NCI-H2081 treated with DMSO at 0.1 percent for 48 hours (cell line): ENCODE measurements at places on chromosomes 11 and 22.

DNA sequence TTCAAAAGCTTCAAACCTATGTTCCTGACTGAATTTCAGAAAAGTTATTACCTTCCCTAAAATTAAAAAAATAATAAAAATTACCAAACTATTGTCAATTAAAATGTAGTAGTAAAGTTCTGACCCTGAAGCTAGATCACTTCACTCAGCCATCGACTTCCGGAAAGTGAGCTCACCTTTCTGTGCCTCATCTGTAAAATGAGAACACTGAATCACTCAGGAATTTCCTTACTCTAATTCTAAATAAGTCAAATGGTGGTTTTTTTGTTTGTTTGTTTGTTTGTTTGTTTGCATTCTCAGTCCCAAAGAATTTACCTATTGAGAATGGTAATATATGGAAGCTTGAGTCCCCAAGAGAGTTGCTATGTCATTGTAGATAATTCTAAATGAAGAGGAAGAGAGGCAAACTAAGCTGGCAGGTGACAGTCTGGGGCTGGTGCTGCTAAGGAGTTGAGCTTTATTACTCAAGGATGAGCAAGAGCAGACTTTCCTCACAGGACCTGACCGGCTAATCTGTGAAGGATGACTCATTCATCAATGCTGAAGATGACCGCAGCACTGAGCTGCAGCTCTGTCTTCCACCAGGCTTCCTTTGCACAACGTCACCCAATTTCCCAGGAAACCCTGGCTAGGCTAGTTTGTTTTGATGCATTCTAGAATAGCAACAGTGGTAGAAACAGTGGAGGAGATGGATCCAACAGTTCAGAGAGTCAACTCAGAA lies 248.8 kb downstream of the RAB38 start:
- DNase-seq, result no peak

GRCh38 chr11:113261709-113262475 lies 52.5 kb upstream of the TTC12 start:
- DNase-seq, result no peak

- no peak for DNase-seq
Measured at GRCh38 chr11:88596786-88597185, 259.2 kb upstream of the CTSC start.

DNA sequence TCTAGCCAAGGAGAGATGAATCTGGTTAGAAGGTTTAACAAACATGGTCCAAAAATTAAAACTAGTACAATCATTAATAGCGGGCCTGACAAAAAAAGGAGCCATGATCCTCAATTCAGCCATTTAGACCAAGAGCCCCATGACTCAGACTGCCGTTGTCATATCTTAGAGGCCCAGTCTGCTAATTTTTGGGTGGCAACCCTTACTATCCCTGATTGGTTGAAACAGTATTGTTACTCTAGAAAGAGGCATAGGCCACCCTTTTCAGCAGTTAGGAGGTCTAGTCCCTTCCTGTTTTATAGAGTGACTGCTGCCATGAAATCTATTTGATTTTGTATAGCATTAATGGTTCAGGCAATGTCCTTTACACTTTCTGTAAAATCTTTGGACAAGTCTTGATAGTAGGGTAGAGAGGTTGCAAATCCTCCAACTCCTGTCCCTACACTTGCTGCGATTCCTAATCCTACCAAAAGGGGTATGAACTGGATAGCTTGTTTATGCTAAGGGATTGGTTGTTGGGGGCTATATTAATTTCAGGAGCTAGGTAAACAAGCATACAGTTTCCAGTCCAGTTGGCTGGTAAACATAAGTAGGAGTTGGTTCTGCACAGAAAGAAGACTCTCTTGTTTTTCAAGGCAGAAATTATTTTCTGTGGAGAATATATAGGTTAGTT lies 1056.3 kb upstream of the CNTN5 start:
- no peak for DNase-seq

DNA sequence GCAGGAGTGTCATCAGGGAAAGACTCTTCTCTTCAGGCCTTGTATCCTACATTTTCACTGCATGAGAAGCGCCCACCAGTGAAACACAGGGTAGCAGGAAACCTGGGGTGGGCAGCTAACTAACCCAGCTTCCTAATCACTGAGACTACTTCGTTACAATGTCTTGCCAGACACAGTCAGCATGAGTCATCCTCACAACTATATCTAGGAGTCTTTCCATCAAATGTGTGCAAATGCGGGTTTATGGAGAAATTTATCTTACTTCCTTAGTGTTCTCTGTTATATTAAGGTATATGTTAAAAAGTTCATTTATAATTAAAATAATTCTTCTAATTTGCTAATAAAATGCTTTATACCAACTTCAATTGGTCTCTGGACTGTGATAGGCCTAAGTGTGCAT lies 79.9 kb upstream of the RAB1B start:
- DNase-seq, result no peak

DNA sequence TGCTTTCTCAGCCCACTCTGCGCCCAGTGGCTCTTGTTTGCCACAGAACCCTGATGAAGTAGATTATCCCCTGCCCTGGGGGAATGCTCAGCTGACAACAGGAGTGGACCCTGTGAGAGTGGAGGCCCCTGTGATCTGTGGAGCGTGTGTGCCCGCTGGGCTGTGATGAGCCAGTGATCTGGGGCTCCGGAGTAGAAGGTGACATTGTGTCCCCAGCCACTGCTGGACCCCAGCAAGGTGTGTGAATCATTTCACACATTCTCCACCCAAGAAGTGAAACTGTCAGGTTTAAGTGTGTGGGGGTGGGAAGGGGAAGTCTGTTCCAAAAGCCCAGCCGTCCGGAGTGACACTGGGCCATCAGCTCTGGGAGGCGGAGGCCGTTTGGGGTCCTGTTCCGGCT lies 33.1 kb upstream of the GRAMD4 start:
- no peak for DNase-seq

- no peak for DNase-seq
Measured at GRCh38 chr22:35911877-35912276, 116.7 kb downstream of the RBFOX2 start.

DNA sequence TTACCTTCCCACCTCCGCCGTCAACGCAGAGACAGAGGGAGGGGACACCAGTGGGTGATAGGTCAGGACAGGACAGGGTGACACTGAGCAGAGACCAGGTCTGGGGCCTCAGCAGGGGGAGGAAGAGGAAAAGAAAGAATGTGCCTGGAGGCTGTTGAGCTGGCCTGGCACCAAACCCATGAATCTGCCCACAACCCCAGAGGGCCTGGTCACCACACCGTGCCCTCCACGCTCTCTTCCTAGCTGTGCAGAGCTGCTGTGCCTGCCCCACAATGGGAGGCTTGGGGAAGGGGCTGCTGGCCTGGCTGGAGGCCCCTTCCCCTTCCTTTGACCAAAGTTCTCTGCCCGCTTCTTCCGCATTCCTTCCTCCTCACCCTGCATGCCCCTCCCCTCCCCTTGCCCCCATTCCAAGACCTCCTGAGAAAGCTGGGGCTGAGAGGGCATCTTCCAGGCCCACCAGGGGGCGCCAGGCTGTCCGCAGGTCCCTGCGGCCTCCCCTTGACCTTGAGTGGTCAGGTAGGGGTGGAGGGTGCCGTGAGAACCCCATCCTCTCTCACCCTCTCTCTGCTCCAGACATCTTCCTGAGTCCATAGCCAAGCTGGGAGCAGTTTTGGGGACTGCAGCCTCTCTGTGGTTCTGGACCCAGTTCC lies 11.0 kb upstream of the CACNA1I start:
- DNase-seq, result no peak

DNA sequence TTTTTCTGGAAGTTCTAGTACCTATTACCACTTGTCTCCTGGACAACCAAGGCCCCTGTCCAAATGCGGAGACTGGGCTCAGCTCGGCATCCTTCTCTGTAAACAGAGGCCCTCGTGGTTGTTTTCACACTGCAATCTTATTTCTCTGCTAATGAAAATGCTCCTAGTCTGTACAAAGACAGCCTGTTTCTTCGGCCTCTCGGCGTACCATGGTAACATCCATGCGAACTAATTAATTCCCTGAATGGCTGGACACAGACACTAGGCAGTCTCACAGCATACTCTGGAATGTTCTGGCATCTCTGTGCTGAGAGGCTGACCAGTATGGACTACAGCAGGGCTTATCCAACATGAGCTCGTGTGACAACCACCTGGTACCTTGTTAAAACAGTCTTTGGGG lies 5.7 kb downstream of the POLR3H start:
- no peak for DNase-seq

- no peak for DNase-seq
Measured at GRCh38 chr11:83574519-83574918, 288.4 kb upstream of the CCDC90B start.

- DNase-seq, result no peak
Measured at GRCh38 chr11:13140873-13141655, 131.9 kb downstream of the RASSF10 start.

GRCh38 chr11:22193348-22194051 lies 615 bp downstream of the ANO5 start:
- no peak for DNase-seq

- DNase-seq, result no peak
Measured at GRCh38 chr11:102580185-102580951, 44.8 kb downstream of the MMP20 start.

DNA sequence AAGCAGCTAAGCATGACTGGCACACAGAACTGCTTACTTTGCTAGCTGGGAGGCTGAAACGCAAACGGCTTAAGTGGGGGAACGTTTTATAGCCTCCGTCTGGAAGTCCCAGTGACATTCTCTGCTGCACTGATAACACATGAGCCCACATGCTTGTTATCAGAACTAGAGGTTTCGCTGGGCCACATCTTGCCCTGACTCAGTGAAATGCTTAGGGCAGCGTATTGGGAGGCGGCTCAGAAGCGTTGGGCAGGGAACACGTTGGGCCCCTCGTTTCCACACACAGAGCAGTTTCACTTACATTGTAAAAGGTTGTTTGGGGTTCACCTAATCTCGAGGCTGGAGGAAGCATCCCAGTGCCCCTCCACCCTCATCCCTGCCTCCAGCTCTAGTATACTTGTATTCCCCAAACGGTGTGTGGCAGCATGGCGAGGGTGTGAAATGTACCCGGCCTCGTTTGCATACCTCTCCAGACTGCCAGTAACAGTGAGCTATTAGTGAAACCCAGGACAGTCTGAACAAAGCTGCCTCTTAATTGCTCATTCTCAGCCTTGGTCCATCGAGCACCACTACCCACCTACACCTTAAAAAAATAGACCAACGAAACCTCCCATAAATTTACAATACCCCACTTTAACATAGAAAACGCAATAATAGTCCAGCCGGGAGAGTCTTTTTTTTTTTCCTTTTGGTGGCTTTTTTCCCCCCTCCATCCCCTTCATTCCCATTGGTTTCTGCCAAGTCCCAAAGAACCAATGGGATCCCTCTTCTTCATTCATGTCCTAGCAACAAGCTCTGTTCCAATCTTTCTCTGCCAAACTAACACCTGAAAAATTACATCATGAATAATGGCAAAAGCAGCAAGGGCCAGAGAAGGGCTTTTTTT lies 218.8 kb upstream of the SORL1-AS1 start:
- DNase-seq, result peak; percentile 95

GRCh38 chr11:75836417-75836816 lies 21.4 kb downstream of the UVRAG start:
- no peak for DNase-seq

GRCh38 chr11:95556342-95557163 lies 233.0 kb downstream of the FAM76B start:
- no peak for DNase-seq

DNA sequence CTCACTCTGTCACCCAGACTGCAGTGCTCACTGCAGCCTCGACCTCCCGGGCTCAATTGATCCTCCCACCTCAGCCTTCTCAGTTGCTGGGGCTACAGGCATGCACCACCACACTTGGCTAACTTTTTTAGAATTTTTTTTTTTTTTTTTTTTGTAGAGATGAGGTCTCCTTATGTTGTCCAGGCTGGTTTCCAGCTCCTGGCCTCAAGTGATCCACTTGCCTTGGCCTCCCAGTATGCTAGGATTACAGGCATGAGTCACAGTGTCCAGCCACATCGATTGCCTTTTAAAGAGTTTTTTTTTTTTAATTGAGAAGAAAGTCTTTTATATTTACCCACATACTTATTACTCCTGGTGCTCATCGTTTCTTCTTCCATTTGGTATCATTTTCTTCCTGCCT lies 30.0 kb downstream of the PARVG start:
- no peak for DNase-seq

DNA sequence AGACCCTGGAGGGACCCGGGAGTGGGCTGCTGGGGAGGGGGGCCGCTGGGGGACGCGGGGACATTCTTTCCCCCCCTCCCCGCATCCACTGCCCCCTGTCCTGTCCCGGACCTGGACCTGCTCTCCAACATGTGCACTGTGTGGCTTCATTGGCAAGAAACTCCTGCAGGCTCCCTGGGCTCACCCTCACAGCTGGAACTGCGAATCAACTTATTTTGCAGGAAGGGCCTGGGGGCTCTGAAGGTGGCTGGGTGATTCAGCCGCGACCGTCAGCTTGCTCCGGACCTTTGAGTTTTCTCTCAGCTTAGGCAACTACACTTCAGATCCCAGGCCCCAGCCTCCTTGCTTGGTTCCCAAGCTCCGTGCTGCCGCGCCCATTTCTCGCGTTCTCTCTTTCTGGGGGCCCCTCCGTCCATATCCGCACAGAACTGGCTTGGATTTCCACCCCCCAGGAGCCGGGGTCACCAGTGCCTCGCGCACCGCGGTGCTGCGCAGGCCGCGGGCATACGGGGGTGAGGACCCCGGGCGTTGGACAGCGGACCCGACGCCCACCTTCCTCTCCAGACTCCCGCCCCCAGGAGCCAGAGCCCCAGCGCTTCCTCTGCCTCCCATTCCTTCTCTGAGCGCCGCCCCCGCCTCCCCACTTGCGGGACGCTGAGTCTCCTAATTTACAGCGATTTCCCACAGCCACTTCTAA lies 471 bp upstream of the AHNAK start:
- DNase-seq, result no peak

GRCh38 chr22:50011447-50012210 lies 936 bp downstream of the IL17REL start:
- no peak for DNase-seq

DNA sequence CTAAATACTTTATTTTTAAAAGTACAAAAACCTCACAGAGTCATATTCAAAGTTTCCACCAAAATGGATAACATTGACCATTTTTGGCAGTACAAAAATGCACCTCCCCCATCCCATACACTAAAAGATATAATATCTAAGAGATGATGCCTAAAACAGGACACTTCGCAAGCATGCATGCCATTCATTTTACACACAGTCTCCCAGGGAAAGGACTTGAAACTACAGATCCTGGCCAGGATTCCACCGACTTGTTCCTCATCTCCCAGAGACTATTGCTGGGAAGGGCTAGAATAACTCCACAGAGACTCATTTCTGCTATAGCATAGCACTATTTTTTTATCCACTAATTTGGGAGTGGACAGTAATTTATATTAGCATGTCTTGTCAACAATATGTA lies 81.7 kb downstream of the MTNR1B start:
- DNase-seq, result no peak

GRCh38 chr11:129700701-129701100 lies 114.9 kb upstream of the TMEM45B start:
- no peak for DNase-seq

- no peak for DNase-seq
Measured at GRCh38 chr11:17890325-17890724, 122.5 kb downstream of the SERGEF start.

DNA sequence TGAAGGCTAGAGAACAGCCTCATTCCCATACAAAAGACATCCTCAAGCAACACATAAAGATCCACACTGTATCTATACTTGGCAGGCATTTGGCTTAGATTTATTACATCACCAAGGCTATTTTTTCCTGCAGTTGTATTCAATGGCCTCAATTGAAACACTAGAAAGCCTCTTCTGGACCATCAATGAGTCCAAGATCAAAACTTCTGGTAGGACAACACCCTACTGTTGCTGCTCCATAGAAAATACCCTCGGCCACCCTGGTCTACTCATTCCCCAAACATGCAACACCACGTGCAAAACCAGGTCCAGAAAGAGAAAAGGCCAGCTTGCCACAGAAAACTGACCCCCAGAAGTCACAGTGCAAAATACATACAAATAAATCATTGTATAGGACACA lies 56.9 kb upstream of the CADM1 start:
- DNase-seq, result no peak
